ENCODE measurements at places on chromosomes 6 and 20.

DNA sequence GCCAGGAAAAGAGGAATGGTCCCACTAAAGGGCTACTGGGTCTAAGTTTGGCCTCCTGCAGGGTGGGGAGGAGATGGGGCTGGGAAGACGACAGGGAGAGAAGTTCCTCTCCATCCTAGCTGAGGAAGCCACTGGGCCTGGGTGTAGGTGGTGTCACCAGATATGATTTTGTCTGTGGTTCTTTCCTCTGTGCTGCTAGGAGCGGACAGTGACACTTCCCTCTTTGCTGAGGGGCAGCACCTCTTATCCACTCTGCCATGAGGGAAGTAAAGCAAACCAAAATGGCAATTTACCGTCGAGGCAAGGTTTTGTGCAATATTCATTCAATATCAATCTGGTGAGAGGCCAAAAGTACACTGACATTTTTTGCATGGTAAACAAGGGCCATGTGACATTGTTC lies 33.0 kb upstream of the NR2E1 start:
- DNase-seq, result no peak

- DNase-seq, result no peak
Observed at GRCh38 chr6:144585217-144585814, 300.2 kb downstream of the UTRN start.

- no peak for DNase-seq
Observed at GRCh38 chr20:16699293-16699692, 30.5 kb upstream of the SNRPB2 start.

- no peak for DNase-seq
Observed at GRCh38 chr20:39259808-39260207, 297.7 kb downstream of the DHX35 start.

- no peak for DNase-seq
Observed at GRCh38 chr20:38134427-38135270, 30.4 kb downstream of the TGM2 start.

- no peak for DNase-seq
Observed at GRCh38 chr20:52552181-52552872, 360.7 kb upstream of the ZFP64 start.

GRCh38 chr20:40688129-40689099 lies 622 bp downstream of the MAFB start:
- no peak for DNase-seq

DNA sequence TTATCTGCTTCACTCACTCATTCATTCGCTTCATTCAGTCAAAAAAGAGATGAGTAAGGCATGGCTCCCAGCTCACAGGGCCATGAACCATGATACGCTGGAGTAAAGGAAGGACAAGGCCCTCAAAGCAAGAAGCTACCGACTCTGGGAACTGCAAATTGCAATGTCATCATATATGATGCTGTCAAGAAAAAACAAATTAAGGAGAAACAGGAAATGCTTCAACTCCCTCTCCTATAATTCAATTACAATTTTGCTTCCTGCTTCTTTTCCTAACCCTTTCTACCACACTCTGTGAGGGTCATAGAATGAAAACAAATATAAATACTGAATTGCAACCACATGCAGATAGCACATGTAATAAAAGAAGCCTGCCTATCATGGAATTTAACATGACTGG lies 725.7 kb upstream of the FLRT3 start:
- DNase-seq, result no peak

DNA sequence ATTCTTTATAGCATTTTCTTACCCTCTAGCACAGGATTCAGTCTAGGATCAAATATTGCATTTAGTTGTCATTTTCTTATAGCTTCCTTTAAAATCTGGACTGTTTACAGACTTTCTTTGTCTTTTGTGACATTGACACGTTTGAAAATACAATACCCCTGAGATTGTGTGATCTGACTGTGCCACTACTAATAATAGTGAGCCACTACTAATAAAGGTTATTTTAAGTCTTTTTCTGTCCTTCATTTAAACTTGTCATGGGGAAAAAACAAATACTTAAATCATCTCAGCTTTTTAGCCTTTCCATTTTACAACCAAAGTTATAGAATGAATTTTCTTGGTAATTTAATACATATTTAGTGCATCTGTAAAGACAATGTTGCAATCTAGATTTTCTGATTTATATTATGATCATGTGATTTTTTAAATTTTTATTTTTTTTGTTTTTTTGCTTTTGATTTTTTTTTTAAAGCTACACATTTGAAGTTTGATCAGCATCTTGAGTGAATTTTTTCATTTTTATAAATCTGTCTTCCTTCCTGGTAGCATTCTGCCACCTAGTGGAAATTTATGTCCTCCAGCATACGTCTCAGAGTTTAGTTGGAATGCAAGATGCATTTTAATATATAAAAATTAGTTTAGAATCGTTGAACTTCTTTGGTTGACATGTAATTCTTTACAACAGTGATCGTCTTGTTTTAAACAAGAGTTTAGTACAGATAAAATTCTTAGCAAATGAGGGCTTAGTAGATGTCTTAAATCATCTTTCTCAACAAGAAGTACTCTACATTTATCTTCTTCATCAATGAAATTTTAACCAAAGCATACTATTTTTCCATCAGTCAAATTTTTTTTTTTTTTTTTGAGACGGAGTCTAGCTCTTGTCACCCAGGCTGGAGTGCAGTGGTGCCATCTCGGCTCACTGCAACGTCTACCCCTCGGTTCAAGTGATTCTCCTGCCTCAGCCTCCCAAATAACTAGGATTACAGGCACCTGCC lies 119.4 kb downstream of the NCOA3 start:
- no peak for DNase-seq

DNA sequence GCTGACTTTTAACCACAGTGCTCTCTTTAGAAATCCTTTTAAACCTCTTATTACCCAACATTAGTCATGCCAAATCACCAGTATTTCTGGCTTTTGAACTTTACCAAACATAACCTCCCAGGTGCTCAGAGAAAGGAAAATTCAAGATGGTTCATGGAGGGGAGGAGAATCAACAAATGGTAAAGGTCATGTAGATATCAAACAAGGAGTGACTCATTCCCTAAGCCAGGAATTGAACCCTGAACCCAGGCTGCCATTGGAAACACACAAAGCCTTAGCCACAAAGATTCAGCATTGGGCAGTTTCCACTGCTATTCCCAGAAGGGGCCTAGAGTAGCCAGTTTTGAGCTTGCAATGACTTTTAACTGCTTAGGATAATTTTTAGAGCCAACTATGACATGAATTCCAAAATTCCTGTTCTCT lies 21.6 kb upstream of the ENTPD6 start:
- no peak for DNase-seq

DNA sequence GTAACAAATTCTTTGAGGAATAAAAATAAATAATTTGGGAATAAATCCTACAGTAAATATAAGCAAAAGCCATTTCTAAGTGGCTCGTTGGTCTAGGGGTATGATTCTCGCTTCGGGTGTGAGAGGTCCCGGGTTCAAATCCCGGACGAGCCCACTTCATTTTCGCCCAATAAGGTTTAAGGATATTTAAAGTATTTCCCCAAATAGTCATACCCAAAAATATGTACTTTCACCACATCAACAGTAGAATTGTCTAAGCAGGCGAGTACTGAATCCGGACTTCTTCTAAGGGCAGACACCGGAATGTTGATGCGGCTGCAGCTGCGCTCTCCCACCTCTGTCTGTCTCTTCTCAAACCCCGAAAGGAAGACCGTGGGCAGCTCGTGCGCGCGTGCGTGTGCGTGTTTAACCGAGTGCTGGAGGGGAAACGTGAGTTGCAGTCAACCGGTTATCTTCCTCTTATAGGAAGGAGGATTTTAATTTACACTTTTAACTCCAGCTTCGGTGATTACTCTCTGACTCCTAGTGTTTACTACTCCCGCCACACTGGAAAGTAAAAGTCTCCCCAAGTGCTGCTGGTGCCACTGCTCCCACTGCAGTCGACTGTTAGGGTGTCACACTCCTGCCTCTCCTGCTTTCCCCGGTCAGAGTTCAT lies 155.7 kb upstream of the PRSS16 start:
- DNase-seq, result peak; percentile 17

DNA sequence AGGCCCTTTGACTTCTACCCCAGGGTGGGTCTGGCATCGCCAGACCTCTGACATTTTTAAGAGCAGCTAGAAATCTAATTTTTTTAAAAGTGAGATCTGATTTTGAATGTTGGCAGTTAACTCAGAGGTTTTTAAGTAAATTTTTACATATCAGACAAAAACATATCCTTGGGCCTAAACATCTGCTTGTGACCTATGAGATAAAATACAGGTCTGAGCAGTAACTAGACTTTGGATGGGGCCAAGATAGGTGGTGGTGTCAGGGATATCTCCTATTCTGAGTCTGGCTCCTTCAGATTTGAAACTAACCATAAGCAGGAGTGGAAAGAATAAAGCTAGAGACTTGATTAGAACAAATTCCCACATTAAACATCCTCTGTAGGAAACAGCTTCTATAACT lies 17.6 kb downstream of the RALY start:
- DNase-seq, result no peak

DNA sequence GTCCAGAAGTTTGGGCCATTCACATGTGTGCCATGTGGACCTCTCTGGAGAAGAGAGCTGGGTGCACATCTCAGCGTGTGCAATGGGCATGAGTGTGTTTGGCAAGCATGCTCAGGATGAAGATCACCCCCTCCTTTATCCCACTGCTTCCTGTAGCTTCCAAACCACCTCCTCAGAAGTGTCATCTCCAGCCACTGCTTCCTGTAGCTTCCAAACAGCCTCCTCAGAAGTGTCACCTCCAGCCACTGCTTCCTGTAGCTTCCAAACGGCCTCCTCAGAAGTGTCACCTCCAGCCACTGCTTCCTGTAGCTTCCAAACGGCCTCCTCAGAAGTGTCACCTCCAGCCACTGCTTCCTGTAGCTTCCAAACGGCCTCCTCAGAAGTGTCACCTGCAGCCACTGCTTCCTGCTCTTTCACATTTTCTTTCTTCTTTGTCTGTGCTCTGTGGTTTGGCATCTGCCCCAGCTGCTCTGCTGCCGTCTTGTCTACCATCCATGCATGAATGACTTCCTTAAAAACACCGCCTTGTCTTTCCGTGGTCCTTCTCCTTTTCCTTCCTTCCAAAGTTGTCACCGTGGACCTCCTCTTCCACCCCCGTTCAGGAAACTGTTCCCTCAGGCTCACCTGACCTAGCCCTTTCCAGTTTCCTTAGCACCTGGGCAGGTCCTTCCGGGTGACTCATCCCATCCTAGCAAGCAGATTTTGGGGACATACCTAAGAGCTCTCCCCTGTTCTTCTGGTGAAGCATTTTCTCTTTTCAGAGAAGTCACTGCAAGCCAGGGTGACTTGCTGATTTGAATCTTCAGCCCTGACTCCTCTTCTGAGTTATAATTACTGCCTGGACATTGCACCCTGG lies 43.5 kb upstream of the TIAM2 start:
- no peak for DNase-seq

- no peak for DNase-seq
Observed at GRCh38 chr6:167565884-167566599, 241.2 kb downstream of the TTLL2 start.

GRCh38 chr6:166156942-166157341 lies 10.7 kb downstream of the TBXT start:
- no peak for DNase-seq

DNA sequence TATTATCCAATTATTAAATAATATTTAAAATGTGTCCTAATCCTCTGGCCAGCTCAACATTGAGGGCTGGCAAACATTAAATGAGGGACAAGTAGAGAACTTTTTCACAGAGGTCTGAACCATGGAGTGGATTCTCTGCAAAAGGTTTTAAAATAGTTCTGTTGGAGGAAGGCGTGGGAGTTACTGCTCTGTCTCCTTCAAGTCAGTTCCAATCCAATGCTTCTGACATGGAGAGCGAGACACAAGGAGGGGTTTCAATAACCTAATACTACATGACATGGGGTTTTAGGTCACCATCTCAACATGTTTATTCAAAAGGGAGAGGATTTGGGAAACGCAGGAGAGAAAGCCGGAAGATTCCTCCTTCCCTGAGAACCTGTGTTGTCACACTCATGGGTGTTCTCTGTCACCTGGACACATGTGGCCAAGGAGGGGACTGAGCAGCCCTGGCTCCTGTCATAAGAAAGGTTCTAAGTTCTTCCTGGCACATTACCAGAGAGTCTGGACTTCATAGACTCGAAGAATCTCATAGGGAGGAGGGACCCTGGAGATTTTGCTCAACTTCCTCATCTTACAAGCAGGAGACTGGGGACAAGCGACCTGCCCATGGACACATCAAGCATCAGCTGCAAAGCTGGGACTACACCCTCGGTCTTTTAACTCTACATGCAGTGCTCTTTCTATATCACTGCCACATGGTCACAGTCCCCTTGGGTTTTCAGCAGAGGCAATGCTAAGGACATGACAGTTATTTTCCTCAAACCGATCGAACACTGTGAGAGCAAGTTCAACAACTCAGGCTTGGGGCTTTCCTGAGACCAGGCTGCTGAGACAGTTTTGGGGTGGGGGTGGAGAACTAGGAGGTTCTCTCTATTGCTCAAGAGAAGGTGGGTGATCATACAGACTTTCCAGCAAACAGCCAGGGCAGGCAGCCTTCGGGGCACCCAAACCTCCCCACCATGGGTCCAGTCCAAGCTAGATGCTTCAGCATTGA lies 38.6 kb downstream of the PRDM1 start:
- DNase-seq, result no peak

All from stimulated activated CD4-positive, alpha-beta T cell treated with anti-CD3 and anti-CD28 coated beads, Interleukin-12 subunit alpha, Interleukin-12 subunit beta, amount 100 ng/mL, for 24 hours (primary cell).